ENCODE measurements at places on chromosomes 5 and 9. TPM values are rescaled to one million over a fixed set of nuclear protein-coding genes. Genes with fewer than 3 reads are reported as not detected.

Gene SHOC1
- not detected for total RNA-seq

Gene NMUR2
- not detected for total RNA-seq

Gene NTRK2
- total RNA-seq, result 0.30 TPM

Gene GARIN3
- not detected for total RNA-seq

Gene PHF24
- total RNA-seq, result not detected

Gene INSYN2B
- total RNA-seq, result 5.5 TPM

Gene TLR4
- 32.8 TPM for total RNA-seq

Gene TAS2R1
- total RNA-seq, result not detected

Gene ZFP2
- total RNA-seq, result 0.65 TPM

Gene ECM2
- 0.32 TPM for total RNA-seq

Gene ADRA1B
- total RNA-seq, result not detected

Gene AGTPBP1
- 22.8 TPM for total RNA-seq

Gene CEP72
- 4.2 TPM for total RNA-seq

Gene ROR2
- under 0.01 TPM for total RNA-seq

Gene PCDHB11
- total RNA-seq, result under 0.01 TPM

Gene ZFP37
- total RNA-seq, result 0.97 TPM

Gene C9orf85
- total RNA-seq, result 11.0 TPM

Gene LEAP2
- total RNA-seq, result not detected

Gene FER
- total RNA-seq, result 20.5 TPM

Gene PCDHA9
- under 0.01 TPM for total RNA-seq

Gene SELENOP
- 2.7 TPM for total RNA-seq

Gene PPIC
- total RNA-seq, result 38.3 TPM

Gene FOXD4L6
- not detected for total RNA-seq

Gene OR1J2
- total RNA-seq, result not detected

Gene PCDHGA12
- 5.2 TPM for total RNA-seq

Gene FOXD4
- not detected for total RNA-seq

Gene HTR4
- not detected for total RNA-seq

Gene UGT3A1
- not detected for total RNA-seq

Gene HACD4
- total RNA-seq, result 2.6 TPM
